ENCODE measurements at places on chromosomes 5 and 9.

DNA sequence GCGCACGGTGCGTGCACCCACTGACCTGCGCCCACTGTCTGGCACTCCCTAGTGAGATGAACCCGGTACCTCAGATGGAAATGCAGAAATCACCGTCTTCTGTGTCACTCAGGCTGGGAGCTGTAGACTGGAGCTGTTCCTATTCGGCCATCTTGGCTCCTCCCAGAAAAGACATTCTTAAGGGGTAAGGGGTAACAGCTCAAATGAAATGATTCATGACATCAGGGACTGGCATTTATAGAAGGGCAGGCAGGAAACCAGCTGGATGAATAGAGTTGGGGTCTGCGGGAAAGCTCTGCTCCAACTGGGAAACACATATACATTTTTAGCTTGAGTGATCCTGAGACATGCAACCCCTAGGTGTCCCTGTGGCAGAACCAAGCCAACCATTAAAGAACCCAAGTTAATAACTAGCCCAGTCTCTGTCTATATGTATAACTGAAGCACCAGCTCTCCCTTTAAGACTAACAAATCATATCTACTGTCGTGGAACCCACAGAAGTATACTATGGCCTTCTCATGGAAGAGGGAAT lies 119.3 kb downstream of the LMNB1 start:
- DNase-seq = no peak

GRCh38 chr9:23587433-23587832 lies 238.6 kb downstream of the ELAVL2 start:
- no peak for DNase-seq

DNA sequence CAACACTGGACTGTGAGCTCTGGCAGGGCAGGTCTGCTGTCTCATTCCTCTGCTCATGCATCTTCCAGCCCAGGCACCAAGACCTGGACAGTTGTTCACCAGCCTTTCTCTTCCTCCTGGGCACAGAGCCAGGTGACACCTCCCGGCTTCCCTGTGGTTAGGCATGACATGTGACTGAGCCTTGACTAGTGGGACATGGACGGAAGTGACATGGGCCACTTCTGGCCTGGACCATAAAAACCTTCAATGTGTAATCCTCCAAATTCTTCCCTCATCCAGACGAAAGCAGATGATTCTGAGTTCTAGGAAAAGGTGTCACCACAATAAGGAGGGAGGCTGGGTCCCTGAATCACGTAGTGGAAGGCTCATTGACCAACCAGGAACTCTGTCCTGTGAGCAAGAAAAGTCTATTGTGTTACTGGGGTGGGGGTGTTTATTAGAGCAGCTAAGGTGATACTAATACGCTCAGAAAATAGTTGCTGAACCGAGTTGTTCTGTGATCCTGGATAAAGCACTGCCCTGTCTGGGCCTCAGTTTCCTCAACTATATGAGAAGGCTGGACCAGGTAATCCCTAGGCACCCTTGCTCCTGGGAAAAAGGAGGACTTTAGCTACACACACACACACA lies 26.6 kb upstream of the CRB2 start:
- no peak for DNase-seq

DNA sequence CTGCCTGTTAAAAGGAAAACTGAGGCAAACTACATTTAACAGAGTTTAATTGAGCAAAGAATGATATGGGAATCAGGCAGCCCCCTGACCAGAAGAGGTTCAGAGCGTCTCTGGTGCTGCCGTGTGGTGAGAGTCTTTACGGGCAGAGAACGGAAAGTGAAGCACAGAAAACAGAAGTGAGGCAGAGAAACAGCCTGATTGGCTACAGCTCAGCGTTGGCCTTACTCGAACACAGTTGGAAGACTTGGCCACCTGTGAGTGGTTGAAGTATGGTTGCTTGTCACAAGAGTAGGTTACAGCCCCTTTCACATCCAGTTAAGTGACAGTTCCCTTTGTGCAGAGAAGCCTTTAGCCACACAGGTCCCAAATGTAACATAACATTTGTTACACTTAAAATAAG lies 16.9 kb upstream of the FBP1 start:
- peak; percentile 36 for DNase-seq

GRCh38 chr5:38346593-38346992 lies 88.2 kb downstream of the EGFLAM start:
- no peak for DNase-seq

DNA sequence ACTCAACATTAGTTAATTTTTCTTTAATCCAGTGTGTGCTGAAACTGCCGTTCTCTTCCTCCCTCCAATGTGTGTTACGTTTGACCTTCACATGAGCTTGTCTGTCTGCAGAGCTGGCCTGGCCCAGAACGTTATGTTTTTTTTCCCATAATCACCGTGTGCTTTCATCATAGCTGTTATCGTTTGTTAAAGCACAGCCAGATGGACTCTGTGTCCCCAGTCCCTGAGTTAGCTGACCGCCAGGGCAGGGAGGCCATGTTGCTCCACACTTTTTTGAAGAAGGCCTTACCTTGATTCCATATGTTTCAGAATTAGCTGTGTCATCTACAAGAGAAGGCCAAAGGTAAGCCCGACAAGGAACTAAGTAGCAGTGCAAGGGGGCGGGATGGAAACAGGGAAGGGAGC lies 55.7 kb downstream of the HSD17B3 start:
- no peak for DNase-seq
